Putamen (tissue), 1 donor: ENCODE measurements at places on chromosomes 3 and 15.

- no peak for DNase-seq
Measured at GRCh38 chr15:68313501-68314410, 36.2 kb downstream of the FEM1B start.

- no peak for DNase-seq
Measured at GRCh38 chr3:113966172-113966571, 18.4 kb downstream of the ZDHHC23 start.

- DNase-seq = no peak
Measured at GRCh38 chr3:25378786-25379311, 49.2 kb upstream of the RARB start.

GRCh38 chr3:173553635-173554280, 156.2 kb downstream of the NLGN1 start:
- DNase-seq = peak; percentile 65

DNA sequence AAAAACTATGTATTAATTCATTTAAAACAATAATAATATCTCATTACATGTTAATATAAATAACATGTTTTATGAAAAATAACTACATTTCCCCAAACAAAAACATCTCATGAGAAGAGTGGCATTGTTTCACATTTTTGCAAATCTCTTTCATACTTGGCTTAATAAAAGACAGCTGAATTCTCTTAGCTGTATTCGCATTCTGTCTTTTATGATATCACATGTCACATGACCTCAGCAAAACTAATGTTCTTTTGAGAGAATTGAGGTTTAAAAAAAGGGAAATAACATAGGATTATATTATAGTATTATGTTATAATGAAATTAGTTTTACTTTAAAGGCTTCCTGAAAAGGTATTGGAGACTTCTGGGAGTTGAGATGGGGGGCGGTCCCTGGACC, 48.4 kb upstream of the SPPL2A start:
- no peak for DNase-seq

DNA sequence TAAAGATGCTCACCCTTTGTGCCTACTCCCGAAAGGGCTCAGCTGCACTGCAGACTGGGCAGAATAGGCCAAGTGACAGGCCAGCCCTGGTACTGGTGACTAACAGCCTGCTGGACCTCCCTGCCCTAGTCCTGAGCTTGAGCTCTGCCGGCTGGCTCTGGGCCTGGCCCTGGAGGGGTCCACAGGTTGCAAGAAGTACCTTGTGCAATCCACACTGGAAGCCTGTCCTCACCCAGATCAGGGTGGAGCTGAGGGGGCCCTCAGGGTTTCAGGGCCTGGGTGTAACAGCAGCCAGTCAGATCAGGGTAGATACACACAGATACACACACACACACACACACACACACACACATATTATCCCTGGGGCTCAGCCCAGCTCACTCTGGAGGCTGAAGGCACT, 27.3 kb upstream of the PLA2G4D start:
- no peak for DNase-seq

DNA sequence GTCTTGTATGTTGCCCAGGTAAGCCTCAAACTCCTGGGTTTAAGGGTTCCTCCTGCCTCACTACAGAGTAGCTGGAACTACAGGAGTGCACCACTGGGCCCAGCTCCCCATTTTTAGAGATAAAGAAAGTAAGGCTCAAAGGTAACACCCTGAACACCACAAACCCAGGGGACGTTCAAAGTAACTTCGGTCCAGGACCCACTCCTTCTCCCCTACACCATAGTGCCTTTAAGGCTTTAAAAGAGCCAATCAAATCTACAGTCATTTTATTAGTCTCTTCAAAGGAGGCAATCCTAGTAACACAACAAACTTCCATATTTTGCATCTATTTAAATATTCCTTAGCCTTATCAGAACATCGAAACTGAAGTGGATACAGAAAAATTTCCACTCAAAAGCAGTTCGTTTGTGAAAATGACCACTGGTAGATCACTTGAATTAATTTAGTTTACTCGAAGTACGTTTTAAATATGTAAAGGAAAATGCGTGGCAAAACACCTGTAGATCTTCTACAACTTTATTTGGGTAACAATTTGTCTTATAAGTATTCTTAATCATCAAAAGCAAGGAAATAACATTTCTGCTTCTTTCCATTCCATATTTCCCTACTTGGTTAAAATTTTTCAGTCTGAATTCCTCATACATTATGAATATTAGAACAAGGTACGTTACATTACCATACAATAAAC, 1.8 kb downstream of the STAG1 start:
- DNase-seq = no peak

GRCh38 chr15:70763950-70764730, 782 bp upstream of the UACA start:
- no peak for DNase-seq

- DNase-seq = no peak
Measured at GRCh38 chr3:133962849-133963248, 66.9 kb downstream of the SLCO2A1 start.

- DNase-seq = peak; percentile 58
Measured at GRCh38 chr3:107068980-107069379, 308.3 kb upstream of the CCDC54 start.

DNA sequence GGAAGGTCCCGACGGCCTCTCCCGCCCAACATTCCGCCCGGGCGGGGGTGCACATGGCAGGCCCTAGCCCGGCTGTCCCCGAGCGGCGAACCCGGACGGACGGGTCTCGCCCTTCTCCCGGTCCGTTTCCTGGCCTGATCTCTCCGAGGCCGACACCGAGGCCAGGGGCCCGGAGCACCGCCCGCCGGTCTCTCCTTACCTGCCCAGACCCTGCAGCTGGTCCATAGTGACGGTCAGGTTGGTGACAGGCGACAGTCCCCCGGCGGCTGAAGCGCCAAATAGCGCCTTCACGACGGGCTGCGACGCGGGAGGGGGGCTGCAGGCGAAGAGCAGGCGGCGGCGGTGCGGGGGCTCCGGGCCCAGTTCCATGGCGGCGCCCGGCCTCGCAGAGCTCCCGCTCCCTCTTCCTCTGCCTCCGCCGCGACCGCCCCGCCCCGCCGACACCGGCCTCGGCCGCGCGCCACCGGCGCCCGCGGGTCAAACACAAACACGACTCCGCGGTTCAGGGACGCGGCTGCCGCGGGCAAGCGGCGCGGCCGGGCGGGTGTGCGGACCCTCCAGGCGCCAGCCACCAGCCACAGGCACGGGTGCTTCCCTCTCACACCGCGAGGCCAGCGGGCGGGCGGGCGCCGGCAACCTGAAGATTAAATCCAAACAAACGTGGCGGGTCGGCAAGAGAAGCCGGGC, 495 bp downstream of the CDC25A start:
- DNase-seq = no peak

- no peak for DNase-seq
Measured at GRCh38 chr3:26550413-26550812, 72.2 kb upstream of the LRRC3B start.

DNA sequence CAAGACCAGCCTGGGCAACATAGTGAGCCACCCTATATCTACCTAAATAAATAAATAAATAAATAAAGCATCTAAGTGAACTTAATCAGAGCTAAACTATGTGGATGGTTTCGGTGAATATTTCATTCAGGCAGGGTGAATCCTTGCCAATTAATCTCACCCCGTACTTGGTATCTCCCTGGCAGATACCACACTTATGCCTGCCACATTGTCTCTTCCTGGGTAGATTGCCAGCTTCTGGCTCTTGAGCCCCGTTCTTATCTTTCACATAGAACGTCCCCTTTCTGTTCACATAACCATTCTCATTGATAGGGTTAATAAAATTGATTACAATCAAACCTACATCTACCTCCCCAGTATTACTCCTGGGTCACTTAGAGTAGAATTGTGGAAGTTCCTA, 7.0 kb downstream of the SNAP23 start:
- no peak for DNase-seq

- DNase-seq = no peak
Measured at GRCh38 chr15:57440799-57441198, 64.5 kb downstream of the CGNL1 start.

DNA sequence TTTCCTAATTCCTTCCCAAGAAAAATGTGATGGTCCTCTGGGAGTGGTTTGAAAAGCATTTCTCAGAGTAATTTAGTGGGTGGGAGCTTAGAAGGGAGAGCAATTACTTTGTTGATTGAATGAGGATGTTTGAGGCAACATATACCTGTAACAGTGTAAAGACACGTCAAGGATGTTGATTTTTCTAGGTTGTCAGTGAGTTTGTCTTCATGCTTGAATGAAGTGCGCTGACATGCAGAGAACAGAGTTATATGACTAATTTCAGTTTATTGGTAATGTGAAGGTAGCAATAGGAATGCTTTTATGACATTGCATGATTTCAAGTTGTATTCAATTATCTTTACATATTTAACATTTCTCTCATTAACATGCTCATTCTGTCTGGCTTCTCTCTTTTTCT, 286.9 kb downstream of the NFKBIZ start:
- no peak for DNase-seq

- no peak for DNase-seq
Measured at GRCh38 chr3:312911-313310, 116.3 kb downstream of the CHL1 start.
